Activated CD4-positive, CD25-positive, alpha-beta regulatory T cell (primary cell): ENCODE measurements at places on chromosomes 1 and 21.

DNA sequence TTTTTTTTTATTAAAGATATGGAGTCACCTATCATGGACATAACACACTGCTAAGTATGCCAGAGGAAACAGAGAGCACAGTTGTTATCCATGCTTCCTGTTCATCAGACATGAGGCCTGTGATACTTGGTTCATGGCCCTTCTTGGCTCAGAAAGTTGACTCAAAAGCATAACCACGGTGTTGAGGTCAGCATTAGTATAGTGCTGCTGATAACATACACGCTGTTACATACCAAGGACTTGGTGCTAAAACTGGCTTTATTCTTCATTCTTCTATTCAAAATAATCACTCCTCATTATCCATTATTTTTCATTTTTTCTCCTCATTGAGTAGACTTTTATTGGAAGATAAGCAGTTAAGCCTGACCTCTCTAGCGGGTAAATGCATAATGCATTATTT lies 464.1 kb downstream of the ADGRL2 start:
- no peak for DNase-seq

- no peak for DNase-seq
Observed at GRCh38 chr1:219459351-219460080, 153.4 kb downstream of the ZC3H11B start.

DNA sequence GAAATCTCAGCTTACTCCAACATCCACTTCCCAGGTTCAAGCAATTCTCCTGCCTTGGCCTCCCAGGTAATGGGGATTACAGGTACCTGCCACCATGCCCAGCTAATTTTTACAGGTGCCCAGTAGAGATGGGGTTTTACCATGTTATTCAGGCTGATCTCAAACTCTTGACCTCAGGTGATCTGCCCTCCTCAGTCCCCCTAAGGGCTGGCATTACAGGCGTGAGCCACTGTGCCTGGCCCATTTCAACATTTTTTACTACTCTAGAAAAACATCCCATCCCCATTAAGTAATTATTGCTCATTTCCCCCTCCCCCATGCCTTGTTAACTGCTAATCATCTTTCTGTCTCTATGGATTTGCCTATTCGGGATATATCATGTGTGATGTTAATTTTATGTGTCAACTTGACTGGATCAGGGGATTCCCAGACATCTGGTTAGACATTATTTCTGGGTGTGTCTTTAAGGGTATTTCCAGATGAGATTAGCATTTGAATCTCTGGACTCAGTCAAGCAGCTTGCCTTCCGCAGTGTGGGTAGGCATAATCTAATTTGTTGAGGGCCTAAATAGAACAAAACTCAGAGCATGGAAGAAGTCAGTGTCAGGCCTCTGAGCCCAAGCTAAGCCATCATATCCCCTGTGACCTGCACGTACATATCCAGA lies 33.0 kb upstream of the ZBTB8B start:
- no peak for DNase-seq

- DNase-seq: no peak
Observed at GRCh38 chr1:174971902-174972301, 27.8 kb upstream of the CACYBP start.

DNA sequence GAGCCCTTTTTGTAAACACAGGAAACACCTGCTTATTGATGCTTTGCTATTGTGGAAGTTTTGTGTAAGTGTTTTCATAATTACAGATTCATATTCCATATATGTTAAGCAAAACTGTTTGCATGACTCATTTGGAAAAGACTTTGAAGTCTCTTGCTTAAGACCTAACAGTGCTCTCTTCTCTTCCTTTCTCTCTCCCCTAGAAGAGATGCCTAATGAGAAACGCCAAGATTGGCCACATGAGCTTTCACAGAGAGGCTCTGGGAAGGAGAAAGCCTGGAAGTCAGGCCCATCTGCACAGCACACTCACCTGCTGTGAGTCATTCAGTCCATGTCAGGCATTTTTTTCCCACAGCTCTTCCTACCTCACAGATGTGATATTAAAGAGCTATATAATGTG lies 101.6 kb upstream of the PALMD start:
- DNase-seq: no peak

DNA sequence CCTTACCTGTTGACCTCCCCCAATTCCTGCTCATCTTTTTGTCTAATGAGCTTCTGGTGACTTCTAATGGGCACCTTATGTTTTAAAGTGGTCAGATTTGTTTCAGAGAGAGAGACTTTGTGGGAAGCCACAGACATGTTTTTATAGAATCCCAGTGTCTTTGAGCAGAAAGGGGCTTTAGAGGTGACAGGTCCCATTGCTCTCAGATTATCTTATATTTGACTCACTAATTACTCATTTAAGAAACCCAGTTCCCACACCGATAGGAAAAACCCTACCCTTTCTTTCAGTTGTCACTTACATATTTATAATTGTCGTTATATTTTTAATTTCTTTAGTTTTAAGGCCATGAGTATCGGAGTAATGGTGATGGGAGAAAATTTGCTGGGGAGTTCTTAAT lies 215.5 kb downstream of the CAMTA1 start:
- no peak for DNase-seq
